Activated CD8-positive, alpha-beta memory T cell treated with anti-CD3 and anti-CD28 coated beads for 4 hours (primary cell): ENCODE measurements at places on chromosomes 2 and 18.

DNA sequence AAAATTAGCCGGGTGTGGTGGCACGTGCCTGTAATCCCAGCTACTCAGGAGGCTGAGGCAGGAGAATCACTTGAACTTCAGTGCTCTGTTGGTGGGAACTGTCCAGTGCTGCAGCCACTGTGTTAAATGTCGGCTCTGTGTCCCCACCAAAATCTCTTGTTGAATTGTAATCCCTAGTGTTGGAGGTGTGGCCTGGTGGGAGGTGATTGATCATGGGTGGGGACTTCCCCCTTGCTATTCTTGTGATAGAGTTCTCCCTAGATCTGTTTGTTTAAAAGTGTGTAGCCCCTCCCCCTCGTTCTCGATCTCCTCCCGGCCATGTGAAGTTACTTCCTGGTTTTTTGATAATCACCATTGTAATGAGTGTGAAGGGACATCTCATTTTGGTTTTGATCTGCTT lies 9.8 kb upstream of the RPL31 start:
- no peak for DNase-seq

DNA sequence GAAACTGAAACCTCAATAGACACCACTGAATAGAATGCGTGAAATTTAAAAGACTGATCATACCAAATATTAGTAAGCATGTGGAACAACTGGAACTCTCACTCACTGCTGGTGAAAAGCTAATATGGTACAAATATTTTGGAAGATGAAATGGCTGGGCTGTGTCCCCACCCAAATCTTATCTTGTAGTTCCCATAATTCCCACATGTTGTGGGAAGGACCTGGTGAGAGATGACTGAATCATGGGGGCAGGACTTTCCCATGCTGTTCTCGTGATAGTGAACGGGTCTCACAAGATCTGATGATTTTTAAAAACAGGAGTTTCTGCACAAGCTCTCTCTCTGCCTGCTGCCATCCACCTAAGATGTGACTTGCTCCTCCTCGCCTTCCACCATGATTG lies 32.0 kb upstream of the MYCN start:
- DNase-seq: no peak

GRCh38 chr2:239370876-239371725 lies 29.7 kb downstream of the HDAC4 start:
- no peak for DNase-seq

DNA sequence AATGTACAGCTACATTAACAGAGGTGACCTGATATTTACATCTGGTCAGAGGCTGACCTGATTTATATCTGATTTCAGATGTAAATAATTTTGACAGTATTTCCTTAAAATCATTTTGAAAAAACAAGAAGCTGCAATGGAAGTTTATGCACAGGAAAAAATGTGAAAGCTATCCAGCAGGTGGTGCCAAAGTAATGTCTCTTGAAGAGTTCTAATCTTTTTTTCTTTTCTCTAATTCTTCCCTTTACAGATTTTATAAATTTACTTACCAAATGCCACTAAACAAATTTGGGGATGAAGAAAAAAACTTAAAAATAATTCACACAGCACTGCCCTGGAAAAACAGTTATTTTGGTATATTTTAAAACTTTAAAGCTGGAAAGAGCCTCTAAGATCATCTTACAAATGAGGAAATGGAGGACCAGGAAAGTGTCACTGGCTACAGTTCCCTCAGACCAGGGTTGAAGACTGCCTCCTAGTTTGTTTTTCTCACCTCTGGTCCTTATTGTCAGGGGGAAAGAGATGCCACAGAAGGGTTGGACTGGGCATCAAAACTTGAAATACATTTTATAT lies 16.4 kb upstream of the FBLN7 start:
- no peak for DNase-seq

DNA sequence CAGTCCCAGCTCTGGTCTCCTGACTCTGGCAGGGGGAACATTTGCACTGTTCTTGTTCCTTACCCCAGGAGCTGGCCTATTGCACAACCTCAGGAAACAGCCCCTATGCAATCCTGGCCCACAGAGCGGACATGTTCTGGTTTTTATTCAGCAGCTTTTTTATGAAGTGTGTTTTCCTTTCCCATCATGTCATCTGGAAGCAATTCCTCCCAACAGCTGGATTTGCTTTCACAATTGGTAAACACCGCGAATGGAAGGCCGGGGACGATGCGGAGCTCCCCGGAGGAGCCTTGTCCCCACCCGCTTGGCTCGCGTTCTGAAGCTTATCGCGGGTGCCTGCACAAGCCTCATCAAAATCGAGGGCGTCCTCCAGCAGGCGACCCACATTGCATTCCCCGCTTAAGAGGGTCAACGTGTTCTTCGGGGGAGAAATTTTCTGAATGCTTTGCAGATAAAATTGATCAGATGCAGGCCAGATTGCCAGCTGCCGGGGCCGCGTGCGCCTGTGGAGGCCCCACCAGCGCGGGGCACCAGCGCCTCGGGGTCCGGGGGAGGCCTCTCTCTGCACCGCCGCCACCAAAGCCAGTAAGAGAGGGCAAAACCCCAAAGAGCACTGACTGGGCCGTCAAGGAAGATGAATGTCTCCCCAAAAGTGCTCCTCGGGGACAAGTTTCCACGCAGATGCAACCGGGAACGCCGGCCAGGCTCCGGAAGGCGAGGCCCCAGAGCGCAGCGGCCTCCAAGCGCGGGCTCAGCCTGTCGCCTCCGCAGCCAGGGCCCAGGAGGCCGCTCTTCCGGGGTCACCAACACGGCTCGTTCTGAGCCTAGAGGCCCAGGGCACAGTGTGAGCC lies 60.3 kb upstream of the SP3 start:
- no peak for DNase-seq

GRCh38 chr2:27154488-27154887 lies 5.7 kb downstream of the TCF23 start:
- no peak for DNase-seq

- DNase-seq: no peak
These were observed 101.2 kb downstream of the NEB start for GRCh38 chr2:151632993-151633565.

DNA sequence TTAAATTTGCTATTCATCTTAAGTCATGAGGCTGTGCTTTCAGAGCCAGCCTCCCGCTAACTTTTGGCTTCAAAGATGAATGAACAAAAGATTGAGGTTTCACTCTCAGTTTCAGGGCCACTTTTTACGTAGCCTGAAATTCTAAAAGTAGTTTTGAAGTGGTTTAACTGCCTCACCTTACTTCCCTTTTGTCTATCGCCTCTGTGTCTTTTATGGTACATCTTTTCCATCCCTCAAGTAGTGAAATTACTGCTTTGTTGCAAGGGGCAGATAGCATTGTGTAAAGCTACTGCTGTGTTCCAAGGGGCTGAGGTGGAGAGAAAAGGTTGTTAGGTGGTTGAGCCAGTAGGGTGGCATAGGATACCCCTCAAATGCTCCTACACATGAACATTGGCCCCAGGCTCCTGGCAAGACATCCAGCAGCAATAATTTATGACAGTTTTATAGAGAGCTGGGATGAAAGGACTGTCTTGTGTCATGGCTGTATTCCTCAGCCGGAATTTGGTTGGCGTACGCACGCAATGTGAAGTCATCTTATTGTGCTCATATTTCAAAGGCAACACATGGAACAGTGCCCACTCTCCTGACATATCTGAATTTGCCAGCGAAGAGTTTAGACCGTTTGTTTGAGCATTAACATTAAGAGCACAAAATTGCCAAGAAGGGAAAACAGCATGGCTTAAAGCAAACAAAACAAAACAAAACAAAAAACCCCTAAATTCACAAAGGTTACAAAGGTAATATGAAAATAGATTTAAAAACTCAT lies 32.2 kb downstream of the QPCT start:
- no peak for DNase-seq

DNA sequence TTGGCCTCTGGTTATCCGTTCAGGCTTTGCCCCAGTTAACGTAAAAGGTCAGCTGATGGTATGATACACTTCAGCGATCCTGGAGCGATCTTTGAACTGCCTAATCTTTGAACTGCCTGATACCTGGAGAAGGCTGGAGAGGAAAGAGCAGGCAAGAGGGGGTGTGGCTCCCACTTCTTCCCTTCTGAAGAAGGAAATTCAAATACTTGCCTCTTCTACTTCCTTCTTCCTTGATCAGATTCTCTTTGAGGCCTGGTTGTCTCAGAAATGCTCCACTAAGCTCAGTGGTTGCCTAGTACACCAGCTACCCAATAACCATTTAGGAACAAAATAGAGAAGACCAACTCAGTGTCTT lies 619 bp downstream of the GALM start:
- DNase-seq: no peak

GRCh38 chr2:39593439-39594393 lies 72.0 kb upstream of the TMEM178A start:
- no peak for DNase-seq
